ENCODE measurements at places on chromosomes 11 and 22.

GRCh38 chr11:60389279-60389910 lies 6.9 kb upstream of the MS4A14 start:
- no peak for DNase-seq

- DNase-seq: no peak
These were observed 169.8 kb downstream of the GUCY1A2 start for GRCh38 chr11:106848526-106848925.

- DNase-seq: no peak
These were observed 10.9 kb downstream of the CYTH4 start for GRCh38 chr22:37293172-37293571.

DNA sequence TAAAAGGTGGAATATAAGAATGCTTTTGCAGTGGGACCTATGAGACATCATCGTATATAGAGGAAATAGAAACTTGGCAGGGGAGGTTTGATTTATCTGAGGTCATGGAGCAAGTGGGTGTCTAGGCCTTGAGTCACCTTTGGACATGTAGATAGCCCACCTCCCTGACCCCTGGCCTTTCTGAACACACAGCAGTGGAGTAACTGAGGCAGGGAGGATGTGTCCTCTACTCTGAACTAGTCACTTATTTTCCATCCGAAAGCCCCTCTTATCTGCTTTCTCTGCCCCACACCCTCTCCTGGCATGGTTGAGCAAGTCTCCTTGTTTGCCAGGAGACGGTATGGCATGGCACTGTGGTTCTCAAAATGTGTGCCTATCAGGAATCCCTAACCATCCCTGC lies 7.9 kb downstream of the CD82 start:
- no peak for DNase-seq

DNA sequence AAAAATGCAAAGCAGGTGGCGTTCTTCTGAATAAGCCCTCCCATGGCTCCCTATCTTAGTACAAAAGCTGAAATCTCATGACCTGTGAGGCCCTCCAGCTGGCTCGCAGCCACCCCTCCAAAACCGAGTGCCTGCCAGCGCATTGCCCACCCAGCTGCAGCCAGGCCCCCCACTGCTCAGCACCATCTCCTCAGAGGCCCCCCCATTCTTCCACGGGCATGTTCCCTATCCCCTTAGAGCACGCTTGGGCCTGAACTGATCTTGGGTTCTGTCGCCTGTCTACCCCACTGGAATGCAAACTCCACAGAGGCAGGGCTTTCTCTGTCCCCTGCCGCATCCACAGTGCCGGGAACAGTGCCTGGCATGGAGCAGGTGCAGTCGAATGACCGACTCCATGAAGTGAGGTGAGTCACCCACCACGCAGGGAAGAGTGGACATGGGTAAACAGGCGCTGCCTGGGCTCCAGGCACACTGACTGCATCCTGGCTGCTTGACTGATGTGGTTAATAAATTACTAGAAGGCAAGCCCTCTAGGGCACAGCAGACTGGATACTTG lies 11.3 kb upstream of the EFCAB6 start:
- no peak for DNase-seq

- no peak for DNase-seq
These were observed 254.1 kb downstream of the NTM start for GRCh38 chr11:131624531-131624930.

DNA sequence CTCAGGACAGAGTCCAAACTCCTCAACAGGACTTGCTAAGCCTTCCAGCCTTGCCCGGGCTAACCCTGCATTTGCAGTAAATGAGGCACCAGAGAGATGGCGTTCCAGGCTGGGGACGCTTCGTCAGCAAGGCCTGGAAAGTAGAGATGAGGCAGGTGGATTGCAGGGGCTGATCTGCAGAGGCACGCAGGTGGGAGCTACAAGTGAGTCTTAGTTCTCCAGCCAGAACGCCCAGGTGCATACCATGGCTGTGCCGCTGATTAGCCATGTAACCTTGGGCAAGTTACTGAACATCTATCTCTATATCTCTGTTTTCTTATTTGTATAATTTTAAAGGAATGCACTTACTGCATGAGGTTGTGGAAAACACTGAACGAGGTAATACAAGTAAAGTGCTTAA lies 52.7 kb upstream of the BARX2 start:
- DNase-seq: no peak

- DNase-seq: no peak
These were observed 8.3 kb downstream of the SF3A1 start for GRCh38 chr22:30348404-30348803.

DNA sequence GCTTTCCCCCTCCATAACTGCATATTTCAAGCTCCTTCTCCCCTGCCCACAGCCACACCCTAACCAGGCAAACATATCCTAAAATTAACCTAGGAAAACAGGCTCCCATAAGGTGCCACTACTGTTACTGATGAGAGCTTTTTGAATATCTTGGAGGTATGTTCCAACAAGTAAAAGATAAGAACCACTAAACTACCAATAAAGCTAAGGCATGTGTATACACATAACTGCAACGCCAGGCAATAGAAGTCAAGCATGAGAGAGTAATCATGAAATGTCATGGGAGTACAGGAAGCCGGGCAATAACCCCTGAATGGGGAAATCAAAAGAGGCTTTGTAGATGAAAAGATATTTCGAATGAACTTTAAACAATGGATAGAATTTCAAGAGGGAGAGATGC lies 9.3 kb downstream of the MMP13 start:
- DNase-seq: no peak

- no peak for DNase-seq
These were observed 19.3 kb downstream of the SYN3 start for GRCh38 chr22:33038836-33039235.

DNA sequence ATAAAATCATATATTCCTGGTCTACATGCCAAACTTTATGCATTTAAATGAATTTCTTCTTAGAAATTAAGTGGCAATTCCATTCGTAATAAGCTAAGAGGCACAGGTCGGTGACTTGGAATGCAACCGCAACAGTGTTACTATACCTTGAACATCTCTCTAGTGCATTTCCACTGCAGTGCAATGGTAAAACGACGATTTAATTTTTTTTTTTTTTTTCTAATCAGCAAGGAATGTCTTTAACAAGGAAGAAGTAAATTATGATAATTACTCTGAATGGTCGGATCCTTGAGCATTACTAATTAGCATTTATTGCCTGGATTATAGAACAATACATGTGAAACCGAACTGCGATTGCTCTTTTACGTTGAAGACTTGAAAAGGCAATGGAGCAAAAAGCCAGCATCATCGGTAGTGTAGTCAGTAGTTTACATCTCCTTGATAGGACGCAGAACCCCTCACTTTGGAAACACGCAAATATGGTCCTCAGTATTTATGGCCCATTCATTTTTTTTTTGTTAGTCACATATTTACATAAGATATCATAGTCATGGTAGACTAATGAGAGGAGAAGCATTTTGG lies 20.2 kb downstream of the BLID start:
- DNase-seq: no peak

DNA sequence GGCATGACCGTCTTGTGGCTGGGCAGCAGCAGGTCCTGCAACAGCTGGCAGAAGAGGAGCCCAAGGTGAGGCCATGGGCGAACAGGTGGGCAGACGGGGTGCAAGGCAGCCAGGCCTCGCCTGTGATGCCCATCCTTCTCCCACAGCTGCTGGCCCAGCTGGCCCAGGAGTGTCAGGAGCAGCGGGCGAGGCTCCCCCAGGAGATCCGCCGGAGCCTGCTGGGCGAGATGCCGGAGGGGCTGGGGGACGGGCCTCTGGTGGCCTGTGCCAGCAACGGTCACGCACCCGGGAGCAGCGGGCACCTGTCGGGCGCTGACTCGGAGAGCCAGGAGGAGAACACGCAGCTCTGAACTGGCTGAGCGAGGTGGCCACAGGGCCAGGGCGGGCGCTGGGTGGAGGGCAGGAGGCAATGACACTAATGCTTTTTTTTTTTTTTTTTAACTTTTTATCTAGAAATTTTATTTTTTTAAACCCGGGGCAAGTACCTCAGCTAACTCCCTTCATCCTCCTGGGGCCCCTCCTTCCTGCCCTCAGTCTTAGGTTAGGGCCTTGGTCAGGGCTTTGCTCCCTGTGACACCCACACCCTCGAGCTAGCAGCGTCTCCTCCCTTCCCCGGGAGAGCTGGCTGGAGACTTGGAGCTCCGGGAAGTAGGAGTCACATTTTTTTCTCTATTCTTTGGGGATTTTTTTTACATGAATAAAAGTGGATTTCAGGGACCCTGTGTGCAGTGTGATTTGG lies 16.0 kb downstream of the PLCB3 start:
- DNase-seq: no peak

GRCh38 chr11:102798012-102798746 lies at the start of gene MMP1:
MMP1 (minus strand) TSS chr11:102798160; CDS start chr11:102798092, 68 bp downstream.
- DNase-seq: no peak

GRCh38 chr11:1085440-1086170 lies 10.9 kb downstream of the MUC2 start:
- DNase-seq: no peak

DNA sequence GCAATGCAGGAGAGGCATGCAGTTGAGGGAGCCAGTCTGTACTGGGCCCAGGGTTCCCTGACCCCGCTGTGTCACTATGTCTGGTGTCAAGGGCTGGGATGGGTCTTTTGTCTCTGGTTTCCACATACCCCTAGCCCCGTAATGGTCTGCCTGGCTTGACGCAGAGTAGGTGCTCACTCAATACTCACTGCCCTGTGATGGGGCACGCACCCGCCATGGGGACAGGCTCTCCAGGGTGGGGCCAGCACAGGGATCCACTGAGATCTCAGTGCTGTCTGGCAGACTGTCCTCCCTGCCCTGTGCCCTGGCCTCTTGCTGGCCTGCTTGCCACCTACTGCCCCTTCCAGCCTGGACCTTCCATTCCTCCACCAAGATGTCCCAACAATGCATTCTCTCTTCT lies 101.7 kb upstream of the CD82 start:
- no peak for DNase-seq

DNA sequence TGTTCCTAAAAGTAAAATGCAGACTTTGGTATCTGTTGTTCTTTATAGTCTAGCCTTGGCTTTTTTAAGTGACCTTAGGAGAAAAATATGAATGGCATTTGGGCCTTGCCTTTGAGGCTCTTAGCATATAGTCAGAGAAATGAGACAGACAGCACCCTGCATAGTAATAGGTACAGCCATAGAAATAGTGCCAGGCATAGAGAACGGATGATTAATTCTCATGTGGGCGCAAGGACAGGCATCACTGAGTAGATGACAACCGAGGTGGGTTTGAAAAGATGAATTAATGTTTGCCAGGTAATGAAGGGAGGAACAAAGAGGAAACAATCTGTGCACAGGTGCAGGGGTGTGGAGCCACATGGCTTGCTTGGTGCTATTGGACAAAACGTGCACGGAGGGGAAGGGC lies 90.5 kb downstream of the BMAL1 start:
- DNase-seq: no peak

- no peak for DNase-seq
These were observed 228.0 kb downstream of the CADM1 start for GRCh38 chr11:115276191-115276590.

DNA sequence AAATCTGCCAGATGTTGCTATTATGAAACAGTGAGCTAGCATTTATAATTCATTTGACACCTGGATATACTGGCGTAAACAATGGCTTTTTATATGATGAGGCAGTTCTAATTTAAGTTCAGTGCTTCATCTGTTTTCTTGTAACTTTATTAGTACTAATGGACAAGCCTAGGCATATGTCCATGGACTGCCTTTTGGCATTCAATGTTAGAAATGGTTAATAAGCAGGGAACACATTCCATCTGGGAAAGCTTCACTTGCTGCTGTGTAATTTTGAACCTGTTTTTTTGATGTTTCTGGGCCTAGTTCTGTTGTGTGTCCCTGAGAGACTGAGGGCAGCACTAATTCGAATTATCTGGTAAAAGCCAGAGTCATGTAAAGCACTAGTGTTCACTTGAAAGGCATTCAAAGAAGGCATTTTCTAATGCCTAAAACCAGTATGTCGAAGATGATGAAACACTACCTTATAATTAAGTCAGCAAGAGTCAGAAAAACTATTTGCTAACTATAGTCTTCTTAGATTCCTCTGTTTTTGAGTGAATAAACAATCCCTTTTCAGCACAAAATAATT lies 138.5 kb downstream of the SWAP70 start:
- DNase-seq: no peak
